Stimulated activated CD8-positive, alpha-beta memory T cell treated with anti-CD3 and anti-CD28 coated beads, Interleukin-7, amount 100 ng/mL, for 1 hour (primary cell): ENCODE measurements at places on chromosomes 5 and 9.

DNA sequence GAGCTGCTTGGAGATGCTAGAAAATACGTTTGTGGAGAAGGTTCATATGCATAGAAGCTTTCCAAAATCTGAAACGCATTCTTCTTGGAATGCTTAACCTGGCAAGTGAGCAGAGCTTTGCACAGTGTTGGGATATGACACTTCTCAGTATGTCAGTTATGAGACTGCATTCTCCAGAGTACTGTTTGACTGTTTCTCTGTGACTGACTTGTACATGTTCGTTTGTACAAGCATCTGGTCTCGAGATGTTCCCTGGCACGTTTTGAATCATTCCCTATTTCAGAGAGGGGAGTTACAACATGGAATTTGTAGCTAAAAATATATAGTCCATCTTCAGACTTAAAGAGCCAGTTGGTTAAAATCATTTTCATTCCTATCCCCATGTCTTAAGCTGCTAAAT, 272.4 kb downstream of the ARRDC3 start:
- no peak for DNase-seq

GRCh38 chr5:94192658-94193391, 425.6 kb downstream of the KIAA0825 start:
- no peak for DNase-seq

DNA sequence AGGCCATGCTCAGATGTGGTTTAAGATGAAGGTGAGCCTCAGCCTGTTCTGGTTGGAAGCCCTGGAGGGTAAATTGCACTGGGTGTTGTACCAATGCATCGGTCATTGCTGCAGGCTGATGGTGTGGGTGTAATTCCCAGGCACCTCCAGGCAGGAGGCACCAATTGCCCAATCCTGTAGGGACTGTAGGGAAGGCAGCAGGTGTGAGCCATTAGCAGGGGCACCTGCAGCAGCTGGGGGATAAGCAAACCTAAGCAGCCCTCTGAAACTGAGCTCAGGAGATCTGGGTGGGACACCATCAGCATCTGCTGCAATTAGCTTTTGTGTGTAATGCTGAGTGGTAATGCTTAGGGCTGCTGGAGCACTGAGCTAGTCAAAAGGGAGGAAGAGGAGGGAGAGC, 190.1 kb upstream of the TBC1D2 start:
- no peak for DNase-seq

GRCh38 chr9:34332076-34332964, 3.0 kb downstream of the NUDT2 start:
- no peak for DNase-seq

GRCh38 chr5:35281613-35282012, 51.3 kb upstream of the PRLR start:
- no peak for DNase-seq

- DNase-seq: no peak
These were observed 7.7 kb downstream of the NOXA1 start for GRCh38 chr9:137430723-137431415.

- no peak for DNase-seq
These were observed 93.8 kb downstream of the ZNF354C start for GRCh38 chr5:179153921-179154345.

- DNase-seq: no peak
These were observed 4.6 kb downstream of the BASP1 start for GRCh38 chr5:17221843-17222636.

DNA sequence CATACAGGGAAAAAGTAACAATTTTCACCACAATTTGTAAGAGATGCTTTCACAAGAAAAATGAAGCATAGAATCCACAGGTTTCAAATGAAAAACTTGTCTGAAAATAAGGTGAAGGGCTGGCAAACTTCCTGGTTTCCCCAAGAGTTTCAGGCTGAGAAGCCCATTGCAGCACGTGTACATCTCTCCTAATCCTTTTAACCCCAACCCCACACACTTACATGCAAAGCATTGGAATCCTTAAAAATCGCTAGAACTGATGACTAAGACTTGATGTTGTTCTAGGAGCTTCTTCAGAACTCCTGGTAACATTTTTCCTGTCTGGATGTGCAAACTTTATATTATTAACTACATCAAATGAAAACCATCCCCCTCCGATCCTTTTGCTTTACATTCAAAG, 317.8 kb upstream of the RGMB start:
- DNase-seq: no peak

DNA sequence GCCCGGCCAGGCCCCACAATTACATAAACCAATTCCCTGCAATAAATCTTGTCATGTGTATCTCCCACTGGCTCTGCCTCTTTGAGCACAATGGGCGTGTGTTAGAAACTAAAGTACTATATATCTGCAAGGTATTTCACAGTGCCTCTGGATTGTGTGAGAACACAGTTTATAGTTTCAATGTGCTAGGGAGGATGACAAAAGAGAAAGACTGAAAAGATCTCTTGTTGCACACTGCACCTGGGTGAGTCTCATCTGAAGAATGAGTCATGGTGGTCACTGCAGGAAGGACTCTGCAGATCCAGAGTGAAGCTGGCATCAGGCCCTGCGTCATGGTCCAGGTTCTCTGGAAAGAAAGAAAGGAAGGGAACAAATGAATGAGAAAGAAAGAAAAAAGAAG, 20.7 kb upstream of the CTSV start:
- DNase-seq: no peak

DNA sequence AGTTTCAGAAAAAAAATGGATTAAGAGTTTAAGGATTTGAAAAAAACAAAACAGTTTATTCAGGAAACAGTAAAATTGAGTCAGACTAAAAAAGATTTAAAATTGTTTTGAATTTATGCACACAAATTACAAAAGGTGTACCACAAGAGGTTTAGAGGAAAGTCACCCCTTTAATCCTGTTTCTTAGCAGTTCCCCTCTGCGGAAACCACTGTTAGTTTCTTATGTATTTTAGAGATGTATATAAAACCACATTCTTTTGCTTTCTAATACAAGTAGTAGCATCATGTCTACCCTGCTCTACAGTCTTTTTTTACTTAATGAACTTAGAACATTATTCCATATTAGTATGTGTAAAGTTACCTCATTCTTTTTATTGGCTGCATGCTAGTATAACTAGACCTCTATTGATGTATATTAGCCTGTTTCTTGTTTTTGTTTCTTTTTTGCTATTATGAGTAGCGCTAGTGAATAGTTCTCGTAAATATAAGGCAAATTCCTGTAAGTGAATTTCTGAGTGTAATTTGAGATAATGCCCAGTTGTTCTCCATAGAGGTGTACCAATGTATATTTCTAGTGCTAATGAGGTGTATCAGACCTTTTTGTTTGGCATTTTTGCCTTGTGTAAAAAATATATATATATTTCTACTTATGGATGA, 20.0 kb downstream of the GPBP1 start:
- DNase-seq: no peak

DNA sequence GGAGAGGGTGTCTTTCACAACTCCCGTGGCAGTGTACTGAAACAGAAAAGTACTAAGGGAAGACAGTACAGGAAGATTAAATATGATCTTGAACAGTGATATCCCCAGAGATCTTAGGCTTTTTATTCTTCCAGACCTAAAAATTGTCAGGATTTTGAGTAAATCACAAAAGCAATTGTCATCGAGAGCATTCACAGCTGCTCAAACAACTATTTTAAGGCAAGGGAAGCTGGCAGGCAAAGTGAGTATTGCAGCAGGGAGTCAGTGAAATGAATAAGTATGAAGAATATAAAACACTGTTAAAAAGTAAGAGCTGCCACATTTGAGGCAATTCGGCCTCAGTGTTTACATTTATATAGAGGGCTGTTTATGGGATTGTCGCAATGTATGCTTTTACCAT, 479.0 kb downstream of the CAAP1 start:
- DNase-seq: no peak

- DNase-seq: no peak
These were observed 23.0 kb downstream of the RNF145 start for GRCh38 chr5:159186319-159186718.

DNA sequence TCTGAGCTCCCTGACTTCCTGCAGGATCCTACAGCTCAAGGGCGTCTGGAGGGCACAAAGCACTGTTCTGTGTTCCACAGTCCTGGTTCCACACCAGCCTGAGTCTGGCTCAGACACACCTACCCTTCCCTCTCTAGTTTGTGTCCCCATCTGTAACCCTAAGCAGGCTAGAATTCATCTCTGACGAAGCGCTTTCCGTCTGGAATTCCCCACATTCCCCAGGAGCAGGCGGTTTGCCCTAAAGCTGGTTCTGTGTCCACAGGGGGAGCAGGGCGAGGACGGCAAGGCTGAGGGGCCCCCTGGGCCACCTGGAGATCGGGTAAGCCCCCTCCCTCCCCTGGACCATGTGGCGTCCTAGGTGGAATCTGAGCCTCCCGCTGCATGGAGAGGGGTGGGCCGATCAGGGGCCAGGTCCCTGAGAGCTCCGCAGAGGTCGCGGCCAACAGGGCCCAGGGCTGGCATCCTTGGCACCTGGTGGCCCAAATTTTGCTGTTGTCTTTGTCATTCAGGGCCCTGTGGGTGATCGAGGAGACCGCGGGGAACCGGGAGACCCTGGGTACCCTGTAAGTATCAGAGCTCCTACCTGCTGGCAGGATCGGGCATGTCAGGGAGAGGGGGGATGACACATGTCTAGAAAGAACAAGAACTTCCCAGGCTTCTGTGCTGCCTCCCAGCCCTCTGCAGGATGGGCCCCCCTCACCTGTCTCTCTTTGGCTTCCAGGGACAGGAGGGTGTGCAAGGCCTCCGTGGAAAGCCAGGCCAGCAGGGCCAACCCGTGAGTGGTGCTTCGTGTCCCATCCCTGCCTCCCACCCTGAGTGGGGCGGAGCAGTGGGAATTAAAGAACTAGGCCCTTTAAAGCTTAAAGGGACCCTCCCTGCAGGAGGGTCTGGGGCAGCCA, 34.5 kb upstream of the ORM1 start:
- no peak for DNase-seq

DNA sequence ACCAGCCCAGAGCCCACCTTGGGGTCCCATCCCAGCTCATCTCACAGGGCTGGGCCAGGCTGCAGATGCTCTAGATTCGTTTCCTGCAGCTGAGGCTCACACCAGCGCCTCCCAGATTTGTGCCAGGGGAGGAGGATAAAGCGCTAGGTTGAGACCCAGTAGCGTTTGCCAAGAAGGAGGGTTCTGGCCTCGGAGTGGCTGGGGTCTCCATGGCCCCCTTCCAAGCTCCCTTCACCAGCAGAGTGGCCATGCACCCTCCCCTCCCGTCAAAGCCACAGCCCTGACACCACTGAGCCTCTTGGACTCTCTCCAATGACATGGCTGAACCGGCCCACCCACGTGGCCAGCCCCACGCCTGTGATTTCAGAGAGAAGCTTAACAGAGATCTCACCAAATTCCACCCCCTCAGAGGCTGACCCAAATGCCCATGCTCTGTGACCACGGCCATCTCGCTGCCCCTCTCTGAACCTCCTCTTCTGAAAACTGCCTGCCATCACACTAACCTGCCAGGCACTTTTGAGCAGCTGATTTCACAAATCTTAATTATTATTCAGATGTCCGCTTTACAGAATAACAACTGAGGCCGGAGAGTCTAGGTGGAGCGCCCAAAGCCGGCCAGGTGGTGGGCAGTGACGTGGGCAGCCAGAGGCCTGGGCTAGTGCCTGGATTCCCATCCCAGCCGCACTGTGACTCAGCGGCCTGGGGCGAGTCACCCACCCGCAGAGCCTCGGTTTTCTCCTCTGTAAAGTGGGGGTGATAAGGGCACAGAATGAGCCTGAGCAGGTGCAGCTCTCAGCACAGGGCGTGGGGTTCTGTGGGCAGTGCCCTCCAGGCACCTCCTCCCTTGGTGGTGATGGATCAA, 155.7 kb downstream of the C9orf50 start:
- DNase-seq: no peak

- DNase-seq: no peak
These were observed 1.1 kb downstream of the PPIC start for GRCh38 chr5:123035360-123035917.

GRCh38 chr5:141647851-141648250, 3.4 kb downstream of the FCHSD1 start:
- no peak for DNase-seq

DNA sequence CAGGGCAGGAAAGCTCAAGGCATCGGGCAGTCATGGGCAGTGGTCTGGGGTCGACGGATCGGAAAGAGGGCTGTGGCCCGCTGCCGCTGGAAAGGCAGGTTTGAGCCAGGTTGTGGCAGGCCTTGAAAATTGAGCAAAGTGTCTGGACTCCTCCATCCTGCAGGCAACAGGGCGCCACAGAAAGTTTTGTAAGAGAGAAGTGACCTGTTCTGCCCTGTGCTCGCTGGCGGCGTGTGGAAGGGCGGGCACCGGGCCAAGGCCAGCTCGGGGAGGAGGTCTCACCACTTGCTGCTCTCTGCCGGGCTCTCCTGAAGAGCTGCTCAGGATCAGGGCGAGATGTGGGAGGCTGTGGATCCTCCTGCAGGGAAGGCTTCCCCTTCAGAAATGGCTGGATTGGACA, 41.4 kb upstream of the FAT2 start:
- no peak for DNase-seq

- no peak for DNase-seq
These were observed 174.7 kb upstream of the PPP1R2B start for GRCh38 chr5:156675395-156675794.

- no peak for DNase-seq
These were observed 39.2 kb downstream of the WDR36 start for GRCh38 chr5:111131356-111131755.

- DNase-seq: no peak
These were observed 122.9 kb downstream of the CAVIN4 start for GRCh38 chr9:100700689-100701318.

DNA sequence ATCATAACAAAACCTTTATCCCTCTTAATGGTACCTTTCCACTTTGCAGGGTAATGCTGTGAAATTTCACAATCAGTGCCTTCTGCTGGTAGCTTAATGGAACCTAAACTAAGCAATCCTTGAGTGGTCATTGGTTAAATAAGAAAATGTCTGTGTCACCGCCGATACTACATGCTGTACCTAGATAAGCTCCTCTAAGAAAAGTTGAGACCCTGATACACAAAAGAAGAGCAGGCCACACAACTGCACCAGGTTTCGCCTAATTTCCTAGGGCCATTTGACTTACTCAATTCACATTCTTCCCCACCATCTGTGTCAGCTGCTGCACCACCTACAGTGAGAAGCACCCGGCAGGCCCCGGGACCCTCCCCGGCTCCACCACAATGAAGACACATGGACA, 9.0 kb upstream of the EDF1 start:
- no peak for DNase-seq

DNA sequence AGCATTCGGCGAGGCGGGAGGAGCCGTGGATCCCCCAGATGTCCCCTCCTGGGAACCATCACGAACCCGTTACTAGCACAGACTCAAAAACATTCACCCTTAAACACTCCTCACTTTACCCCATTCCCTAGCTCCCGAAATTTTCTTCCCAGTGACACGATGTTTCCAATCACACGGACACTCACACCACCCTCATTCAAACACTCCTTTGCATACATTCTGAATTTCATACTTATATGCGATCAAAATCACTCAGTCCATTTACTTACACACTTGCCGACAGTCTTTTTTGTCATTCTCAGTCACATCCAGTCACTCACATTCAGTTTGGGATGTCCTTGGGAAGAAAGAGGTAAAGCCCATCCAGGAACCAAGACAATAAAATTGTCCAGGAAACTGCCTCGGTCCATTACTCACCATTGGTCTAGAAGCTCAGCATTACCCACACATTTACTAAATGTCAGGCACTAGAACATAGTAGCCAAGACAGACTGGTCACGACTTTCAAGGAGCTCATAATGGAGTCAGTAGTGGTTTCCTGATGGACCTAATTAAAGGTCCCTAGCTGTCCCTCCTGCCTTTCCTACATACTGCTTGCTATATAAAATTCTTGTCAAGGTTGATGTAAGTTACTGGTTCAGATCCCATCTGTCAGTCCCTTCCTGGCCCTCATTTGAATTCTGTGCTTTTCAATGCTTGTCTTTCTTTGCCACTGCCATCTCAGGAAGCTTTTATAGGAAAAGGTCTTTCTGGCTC, 574 bp downstream of the SLC35A4 start:
- DNase-seq: no peak

GRCh38 chr5:115977988-115978387, 15.7 kb downstream of the LVRN start:
- no peak for DNase-seq
